ENCODE measurements at places on chromosomes 12 and 14.

GRCh38 chr14:90837355-90837754 lies 21.1 kb upstream of the TTC7B start:
- no peak for DNase-seq

- DNase-seq: no peak
Observed at GRCh38 chr14:51431741-51432140, 191.7 kb downstream of the TMX1 start.

- no peak for DNase-seq
Observed at GRCh38 chr12:120658286-120659150, 18.1 kb downstream of the CABP1 start.

DNA sequence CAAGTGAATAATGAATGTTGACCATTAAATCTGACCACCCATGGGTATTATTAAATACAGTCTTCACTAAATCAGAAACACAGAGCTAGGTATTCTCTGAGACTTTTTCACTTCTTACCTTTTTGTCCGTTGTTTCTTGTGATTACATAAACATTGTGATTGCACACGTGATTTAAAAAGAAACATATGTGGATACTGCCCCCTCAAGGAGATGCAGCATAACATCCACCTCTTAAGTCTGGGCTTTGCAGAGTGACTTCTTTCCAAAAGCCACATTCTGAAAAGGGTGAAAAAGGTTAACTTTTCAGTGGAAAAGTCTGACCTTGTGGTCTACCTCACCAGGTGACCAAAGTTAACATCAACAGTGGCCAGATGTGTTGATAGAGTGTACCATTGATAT lies 185.5 kb upstream of the FAR2 start:
- no peak for DNase-seq

GRCh38 chr14:101131451-101131916 lies 228.0 kb upstream of the RTL1 start:
- no peak for DNase-seq

DNA sequence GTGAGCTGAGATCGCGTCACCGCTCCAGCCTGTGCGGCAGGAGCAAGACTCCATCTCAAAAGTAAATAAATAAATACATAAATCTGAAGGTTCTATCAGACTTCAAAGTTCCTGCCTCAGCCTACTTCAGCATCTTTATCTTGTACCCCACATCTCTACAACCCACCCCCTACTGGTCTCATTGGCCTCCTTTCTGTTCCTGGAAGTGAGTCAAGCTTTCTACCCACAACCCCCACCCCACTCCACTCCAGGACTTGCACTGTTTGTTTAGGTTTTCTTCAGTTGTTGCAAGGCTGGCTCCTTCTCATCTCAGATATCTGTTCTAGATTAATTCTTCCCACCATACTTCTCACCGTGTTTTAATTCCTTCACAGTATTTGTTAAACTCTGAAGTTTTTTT lies 714 bp upstream of the PSMC6 start:
- peak; percentile 48 for DNase-seq

GRCh38 chr12:96522690-96523089 lies 33.3 kb downstream of the CFAP54 start:
- no peak for DNase-seq

GRCh38 chr12:28807535-28807934 lies 341.5 kb upstream of the FAR2 start:
- DNase-seq: no peak

GRCh38 chr12:114935658-114936057 lies 251.7 kb upstream of the TBX3 start:
- no peak for DNase-seq

DNA sequence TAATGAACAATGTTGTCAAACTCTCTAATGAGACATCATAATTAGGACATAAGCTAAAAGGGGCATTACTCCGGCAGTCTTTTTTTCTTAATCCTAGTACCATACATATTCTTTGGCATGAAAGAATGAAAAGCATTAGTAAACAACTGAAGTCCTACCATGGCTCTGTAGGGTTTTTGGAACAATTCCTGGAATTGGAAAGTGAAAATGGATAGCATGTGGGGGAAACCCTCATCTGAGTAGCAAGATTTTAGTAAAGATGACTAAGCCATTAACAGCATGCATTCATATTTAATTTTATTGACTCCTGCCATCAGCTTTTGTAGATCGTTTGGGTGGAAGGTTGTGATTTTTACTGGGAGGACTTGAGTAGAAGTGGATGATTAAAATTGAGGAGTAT lies 216.2 kb upstream of the PDZRN4 start:
- no peak for DNase-seq

- DNase-seq: no peak
Observed at GRCh38 chr14:43540948-43541347, 966.1 kb downstream of the FSCB start.

DNA sequence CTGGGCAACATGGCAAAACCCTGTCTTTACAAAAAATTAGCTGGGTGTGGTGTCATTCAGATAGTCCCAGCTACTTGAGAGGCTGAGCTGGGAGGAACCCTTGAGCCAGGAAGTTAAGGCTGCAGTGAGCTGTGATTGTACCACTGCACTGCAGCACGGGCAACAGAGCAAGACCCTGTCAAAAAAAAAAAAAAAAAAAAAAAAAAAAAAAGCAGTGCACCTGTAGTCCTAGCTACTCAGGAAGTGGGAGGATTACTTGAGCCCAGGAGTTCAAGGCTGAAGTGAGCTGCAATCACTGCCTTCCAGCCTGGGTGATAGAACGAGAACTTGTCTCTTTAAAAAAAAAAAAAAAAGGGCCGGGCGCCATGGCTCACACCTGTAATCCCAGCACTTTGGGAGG lies 5.6 kb downstream of the REM2 start:
- no peak for DNase-seq

DNA sequence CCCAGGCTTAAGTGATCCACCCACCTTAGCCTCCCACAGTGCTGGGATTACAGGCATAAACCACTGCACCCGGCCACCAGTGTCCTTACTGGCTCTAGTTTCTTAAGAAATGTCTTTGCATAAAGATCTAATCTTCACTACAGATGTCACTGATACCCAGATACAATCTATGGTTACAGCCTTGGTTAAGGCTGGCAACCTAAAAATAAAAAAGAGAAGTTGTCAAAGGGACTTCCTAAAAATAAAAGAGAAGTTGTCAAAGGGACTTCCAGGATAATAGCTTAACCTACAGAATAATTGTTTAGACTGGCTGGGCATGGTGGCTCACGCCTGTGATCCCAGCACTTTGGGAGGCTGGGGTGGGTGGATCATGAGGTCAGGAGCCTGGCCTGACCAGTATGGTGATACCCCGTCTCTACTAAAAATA lies 27.6 kb downstream of the ETFBKMT start:
- DNase-seq: no peak

GRCh38 chr14:60233251-60233650 lies 15.8 kb upstream of the PPM1A start:
- DNase-seq: no peak

DNA sequence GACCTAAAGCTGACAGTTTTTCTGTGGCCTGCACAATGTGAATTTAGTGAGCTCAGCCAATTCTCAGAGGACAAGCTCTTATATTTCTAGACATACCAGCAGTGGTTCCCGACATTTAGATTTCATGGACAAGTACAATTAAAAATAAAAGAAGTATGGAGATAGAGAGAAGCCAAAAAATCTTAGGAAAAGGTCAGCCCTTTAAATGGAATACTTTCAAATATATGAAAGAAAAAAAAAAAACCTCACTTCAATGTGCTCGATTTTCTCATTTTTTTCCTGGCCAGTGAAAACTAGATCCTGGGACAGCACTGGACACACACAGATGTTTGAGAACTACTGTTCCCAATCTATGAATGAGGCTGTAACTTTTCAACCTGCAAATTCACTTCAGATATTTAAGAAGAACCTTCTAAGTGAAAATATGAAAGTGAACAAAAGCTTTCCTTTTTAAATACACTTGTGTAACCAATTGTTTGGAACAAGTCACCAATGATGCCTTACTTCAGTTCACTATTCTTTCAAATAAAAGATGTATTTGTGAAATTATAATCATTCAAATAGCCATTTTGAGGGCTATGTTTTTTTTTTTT lies 109.4 kb downstream of the SLC38A1 start:
- DNase-seq: no peak

GRCh38 chr14:90159146-90159545 lies 97.2 kb upstream of the PSMC1 start:
- no peak for DNase-seq

DNA sequence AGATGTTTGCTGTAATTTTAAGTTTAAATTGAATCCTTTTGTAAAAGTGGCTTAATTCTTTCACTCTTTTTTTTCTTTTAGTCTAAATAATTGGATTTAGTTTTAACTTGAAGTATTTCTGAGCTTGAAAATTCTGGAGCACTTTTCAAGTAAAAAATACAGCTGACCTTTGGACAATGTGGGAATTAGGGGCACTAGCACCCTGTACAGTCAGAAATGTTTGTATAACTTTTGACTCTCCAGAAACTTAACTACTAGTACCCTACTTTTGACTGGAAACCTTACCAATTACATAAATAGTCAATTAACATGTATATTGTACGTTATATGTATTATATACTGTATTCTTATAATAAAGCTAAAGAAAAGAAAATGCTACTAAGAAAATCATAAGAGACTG lies 7.8 kb downstream of the KTN1 start:
- no peak for DNase-seq
